Stimulated activated CD8-positive, alpha-beta memory T cell treated with anti-CD3 and anti-CD28 coated beads, Interleukin-7, amount 100 ng/mL, for 24 hours (primary cell): ENCODE measurements at places on chromosomes 16 and 17.

DNA sequence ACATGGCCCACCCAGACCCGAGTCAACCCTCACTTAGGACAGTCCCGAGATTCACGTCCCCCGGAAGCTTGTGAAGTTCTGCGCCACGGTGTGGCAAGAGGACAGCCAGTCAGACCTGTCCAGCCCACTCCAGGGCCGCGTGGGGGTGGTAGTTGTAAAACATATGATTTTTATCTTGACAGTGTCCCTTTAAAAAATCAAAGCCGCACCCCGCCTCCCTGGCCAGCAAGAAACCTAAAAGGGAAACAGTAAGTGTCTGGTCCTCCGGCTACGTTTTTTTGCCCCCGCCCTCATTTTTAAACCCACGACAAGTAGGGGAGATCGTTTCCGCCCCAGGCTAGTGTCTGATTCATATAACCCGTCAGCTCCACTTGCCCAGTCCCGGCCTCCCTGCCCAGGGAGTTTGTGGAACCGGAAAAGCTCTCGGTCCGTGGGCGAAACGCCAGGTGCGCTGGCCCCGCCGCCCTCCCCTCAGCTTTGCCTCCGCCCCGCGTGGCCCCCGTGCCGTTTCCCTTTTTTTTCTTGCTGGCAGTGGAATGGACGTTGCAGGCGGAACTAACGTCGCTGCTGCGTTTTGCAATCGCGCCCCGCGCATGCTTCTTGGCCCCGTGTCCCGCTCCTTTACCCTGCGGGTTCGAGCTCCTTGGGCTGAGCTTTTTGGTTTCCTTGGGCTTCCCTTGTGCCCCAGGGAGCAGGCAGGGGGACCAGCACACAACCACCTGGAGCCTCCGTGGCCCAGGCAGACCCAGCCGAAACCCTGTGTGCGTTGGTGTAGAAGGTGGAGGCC, 13.3 kb upstream of the NUDT16L1 start:
- no peak for DNase-seq

GRCh38 chr17:58242171-58242784, 3.9 kb downstream of the LPO start:
- DNase-seq = no peak

DNA sequence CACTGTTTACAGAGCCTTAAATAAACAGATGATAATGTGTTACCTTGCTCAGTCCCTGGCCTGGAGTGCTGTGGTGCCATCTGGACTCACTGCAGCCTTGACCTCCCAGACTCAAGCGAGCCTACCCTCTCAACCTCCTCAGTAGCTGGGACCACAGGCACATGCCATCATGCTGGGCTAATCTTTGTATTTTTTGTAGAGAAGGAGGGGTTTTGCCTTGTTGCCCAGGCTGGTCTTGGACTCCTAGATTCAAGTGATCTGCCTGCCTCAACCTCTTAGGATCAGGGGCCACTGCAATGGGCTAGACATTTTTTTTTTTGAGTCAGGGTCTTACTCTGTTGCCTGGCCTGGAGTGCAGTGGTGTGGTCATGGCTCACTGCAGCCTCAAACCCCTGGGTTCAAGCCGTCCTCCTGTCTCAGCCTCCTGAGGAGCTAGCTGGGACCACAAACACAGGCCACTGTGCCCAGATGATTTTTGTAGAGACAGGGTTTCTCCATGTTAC, 5.0 kb upstream of the NAGLU start:
- no peak for DNase-seq

GRCh38 chr17:74746376-74746775, 2.1 kb upstream of the NHERF1 start:
- DNase-seq = no peak

- DNase-seq = no peak
These were observed 362 bp downstream of the KLHDC4 start for GRCh38 chr16:87765473-87765775.

DNA sequence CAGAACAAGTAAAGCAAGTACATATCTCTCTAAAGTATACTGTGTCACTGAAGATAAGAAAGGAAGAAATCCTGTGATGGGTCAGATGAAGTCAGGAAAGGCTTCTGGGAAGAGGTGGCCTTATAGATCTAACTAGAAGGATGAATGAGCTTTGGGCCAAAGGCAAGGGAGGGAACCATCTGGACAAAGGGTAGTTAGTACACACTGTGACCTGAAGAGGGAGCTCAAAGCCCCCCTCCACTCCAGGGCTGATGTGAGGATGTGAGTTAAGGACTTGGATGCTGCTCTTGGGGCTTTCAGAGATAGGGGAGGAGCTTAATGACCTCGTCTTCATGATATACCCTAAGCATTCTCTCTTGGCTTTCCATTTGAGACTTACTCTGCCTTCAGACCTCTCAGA, 185.3 kb upstream of the CACNG3 start:
- DNase-seq = no peak

DNA sequence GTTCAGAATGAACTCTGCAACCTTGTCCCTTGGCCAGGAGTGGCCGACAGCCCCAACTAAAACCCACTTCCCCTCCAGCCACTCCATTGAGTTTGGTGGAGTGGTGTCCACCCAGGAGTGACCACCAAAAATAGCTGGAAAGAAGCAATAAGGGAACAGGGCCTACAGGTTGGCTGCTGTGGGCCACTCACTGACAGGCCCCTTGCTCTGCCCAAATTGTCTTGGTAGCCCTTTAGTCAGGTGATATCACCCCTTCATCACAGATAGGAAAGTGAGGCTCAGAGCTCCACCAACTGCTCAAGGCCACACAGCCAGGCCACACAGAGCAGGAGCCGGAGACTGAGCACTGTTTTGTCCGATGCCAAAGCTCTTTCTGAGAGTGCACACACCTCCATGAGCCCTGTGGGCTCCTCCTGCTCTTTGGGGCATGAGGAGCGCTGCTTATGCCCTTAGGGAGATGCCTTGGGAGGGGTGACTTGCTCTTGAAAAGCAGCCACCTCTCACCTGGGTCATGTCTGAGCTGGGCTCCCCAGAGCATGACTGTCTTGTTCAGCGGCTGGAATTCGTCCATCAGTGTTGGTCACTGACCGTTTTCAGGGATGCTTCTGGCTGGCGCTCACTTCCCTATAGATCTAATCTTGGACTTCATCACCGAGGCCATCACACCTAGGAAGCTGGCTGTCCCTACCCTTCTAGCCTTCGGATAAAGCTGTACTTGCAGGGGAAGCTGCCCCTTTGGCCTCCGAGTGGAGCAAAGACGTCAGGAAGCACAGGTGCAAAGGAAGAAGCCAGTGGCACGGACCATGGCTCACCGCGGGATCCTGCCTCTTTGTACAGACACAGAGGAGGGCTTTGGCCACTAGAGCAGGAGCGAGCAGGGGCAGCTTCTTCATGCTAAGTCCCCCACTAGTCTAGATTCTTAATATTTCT, 186.0 kb upstream of the ZNF469 start:
- DNase-seq = no peak

DNA sequence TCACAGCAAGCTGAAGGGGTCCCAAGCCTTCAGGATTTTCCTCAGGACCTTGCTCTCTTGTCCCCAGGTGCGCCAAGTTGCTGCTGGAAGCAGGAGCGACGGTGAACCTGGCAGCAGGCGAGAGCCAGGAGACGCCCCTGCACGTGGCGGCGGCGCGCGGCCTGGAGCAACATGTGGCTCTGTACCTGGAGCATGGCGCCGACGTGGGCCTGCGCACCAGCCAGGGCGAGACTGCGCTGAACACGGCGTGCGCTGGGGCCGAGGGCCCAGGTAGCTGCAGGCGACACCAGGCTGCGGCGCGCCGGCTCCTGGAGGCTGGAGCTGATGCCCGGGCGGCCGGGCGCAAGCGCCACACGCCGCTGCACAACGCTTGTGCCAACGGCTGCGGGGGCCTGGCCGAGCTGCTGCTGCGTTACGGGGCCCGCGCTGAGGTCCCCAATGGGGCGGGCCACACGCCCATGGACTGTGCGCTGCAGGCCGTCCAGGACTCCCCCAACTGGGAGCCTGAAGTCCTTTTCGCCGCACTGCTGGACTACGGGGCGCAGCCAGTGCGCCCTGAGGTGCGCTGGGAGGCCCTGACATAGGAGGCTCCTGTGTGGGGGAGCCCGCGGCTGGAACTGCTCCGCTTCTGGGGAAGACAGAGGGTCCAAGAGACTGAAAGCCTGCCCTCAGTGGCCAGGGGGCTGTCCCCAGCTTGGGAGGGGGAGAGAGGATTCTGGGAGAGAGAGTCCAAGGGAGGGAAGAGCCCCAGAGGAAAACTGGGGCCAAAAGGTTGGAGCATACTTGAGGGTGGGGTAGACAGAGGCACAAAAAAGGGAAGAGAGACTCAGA, 6.4 kb downstream of the ASB16 start:
- no peak for DNase-seq

- no peak for DNase-seq
These were observed 28.6 kb upstream of the ITGA3 start for GRCh38 chr17:50027172-50027880.

- DNase-seq = no peak
These were observed 335.1 kb downstream of the CPPED1 start for GRCh38 chr16:12468552-12468951.

- no peak for DNase-seq
These were observed 185.3 kb downstream of the CEP112 start for GRCh38 chr17:66006654-66007053.

DNA sequence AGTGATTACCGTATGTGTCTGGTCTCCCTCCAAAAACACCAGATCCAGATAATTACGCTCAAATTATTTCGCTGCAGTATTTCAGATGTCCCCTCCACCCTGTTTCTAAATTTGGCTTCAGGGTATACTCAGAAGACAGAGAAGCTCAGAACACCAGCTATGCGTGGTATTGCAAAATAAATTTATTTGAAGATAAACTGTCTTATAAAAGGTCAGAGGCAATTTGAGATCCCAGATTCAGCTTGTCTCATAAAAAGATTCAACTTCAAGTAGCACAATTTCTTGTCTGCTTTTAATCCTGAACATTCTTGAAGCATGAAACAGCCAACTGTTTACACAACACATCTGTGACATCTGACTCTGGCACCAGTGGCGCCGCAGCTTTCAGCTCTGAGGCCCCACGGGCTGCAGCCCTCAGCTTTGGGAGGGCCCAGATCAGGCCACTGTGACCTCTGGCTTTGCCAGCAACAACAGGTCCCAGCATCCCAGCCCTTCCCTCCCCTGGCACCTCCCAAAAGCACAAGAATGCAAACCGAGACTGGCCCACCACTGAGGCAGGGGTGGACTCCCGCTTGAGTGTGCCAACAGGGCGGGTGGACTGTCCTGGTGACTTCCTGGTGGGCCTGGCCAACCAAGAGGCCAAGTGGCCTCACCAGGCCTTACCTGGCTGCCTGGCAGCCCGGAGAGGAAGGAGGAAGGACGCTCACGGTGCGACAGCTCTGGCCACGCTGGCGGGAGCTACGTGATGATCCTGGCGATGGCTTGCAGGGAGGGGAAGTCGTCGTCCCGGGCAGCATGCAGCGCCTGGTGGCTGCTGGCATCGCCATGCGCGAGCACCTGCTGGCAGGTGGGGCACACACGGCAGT, 8.0 kb downstream of the SYNGR3 start:
- no peak for DNase-seq

- no peak for DNase-seq
These were observed 741.1 kb downstream of the CDH11 start for GRCh38 chr16:64380751-64381150.

GRCh38 chr17:11308531-11308930, 67.5 kb downstream of the SHISA6 start:
- no peak for DNase-seq

GRCh38 chr16:70591615-70592014, 54.7 kb upstream of the IL34 start:
- no peak for DNase-seq

GRCh38 chr17:72916991-72917390, 175.5 kb downstream of the SLC39A11 start:
- DNase-seq = no peak

DNA sequence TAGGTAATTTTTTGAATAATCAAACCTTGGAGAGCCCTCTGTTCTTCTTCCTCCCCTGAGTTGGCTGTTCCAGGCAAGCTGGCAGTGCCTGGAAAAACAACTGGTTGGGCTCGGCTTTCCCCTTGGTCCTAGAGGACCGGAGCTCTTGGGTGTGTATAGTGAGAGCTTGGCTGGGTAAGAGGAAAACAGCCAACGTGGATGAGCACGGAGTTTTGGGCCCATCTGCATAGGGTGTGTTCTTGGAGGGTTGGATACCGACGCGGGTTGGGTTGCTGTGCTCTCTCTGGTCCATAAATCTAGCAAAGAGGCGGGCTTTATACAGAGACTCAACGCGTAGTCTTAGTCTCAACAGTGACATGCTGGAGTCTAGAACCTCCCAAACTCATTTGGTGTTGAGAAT, 23.2 kb downstream of the ITGB3 start:
- DNase-seq = no peak

DNA sequence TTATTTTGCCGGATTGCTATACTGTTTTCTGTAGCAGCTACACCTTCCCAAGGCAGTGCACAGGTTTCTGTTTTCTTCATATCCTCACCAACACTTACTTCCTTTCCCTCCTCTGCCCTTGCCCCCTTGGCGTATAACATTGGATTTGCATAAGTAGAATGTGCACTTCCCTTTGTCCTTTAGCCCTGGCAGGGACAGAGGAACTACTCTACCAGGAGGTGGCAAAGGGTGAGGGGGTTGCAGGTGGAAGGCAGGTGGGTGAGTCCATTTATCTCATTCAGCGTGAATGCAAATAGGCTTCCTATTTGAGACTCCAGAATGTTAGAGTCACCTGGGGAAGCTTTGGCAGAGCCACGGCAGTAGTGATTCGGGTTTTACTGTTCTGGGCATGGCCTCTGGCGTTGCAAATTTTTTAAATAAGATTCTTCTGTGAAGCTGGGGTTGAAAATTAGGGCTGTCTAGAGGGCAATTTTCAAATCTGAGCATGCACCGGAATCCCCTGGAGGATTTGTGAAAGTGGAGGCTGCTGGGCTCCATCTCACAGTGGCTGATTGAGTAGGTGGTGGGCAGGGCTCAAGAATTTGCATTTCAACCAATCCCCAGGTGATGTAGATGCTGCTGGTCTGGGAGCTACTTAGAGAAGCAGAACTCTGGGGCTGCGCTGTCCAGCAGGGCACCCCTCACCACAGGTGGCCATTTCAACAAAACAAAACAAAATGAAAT, 84.7 kb downstream of the PLCG2 start:
- DNase-seq = no peak

GRCh38 chr16:67248401-67249177, at the start of gene SLC9A5:
Gene SLC9A5 (plus strand): TSS chr16:67248979. CDS start chr16:67249015, 36 bp downstream.
- no peak for DNase-seq

DNA sequence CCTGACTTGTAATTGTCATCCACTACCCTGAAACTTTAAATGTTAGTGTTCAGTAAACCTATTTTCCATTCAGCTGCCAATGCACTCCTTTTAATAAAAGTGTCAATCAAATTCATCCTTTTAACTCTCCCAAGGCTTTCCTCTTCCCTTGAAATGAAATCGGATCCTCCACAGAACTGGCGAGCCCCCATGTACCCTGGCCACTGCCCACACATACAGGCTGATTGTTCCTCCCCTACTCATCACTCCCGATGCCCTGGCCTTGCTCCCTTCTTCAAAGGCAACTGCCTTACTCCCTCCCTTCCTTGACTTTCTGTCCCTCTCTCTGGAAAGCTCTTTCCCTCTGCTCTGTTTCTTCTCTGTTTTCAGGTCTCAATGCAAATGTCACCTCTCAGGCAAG, 7.6 kb downstream of the KRT33A start:
- DNase-seq = no peak

GRCh38 chr17:7019839-7020519, 2.9 kb upstream of the BCL6B start:
- no peak for DNase-seq

GRCh38 chr16:75216127-75216526, 2.7 kb upstream of the CTRB1 start:
- DNase-seq = no peak

GRCh38 chr17:73118139-73118538, 25.7 kb upstream of the SLC39A11 start:
- no peak for DNase-seq
